ENCODE measurements at places on chromosomes 16 and 17.

- DNase-seq: no peak
Measured at GRCh38 chr17:72205357-72205756, 84.5 kb downstream of the SOX9 start.

DNA sequence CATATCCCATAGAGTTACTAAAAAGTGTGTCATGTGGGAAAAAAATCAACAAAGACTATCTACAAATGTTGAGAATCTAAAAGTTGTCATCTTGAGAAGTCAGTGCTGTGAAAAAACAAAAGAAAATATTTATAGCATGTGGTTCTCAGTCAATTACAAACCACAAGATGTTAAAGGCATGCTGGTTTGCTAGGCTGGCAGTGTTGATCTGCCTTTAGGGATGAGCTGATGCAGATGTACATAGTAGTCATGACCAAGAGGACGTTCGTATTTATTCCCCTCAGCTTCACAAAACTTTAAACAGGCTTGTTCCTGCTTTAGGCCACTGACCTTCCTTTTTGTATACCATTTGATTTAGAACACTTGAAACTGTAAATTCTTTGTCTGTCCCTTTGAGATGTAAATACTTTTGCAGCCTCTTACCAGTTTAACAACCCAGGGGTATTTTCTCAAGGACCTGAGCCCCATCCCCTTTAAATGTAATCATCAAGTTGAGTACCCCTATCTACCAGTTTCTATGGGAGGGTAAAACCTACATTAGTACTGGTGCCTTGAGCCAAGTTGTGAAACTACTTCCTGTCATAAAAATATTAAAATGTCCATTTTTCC is 446.6 kb downstream of the KCNJ18 start:
- no peak for DNase-seq

GRCh38 chr17:44900894-44901293 is 1.6 kb upstream of the EFTUD2 start:
- no peak for DNase-seq

DNA sequence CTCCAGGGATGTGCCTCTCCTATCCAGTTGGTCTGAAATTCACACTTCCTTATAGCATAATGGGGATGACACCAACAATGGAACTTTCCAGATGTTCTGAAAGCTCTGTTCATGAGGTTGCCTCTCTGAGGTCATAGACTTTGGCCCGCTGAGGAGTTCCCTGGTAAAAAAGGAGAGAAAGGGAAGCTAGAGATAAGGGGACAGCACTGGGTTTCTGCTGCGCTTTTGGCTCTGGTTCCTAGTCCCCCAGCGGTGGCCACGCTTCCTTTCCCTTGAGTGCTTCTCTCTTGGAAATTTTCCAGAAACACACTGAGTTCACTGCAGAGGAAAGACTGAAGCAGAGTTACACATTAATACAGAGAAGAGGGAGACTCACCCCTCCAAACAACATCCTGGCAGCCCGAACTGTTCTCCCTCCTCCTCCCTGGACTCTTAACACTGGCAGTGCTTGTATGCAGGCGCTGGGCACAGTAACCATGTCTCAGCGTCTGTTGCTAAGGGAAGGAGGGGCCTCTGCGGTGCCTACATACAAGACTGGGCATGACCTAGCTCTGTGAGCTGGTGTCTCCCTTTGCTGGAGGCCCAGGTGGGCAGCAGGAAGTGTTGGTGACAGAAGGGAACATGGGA is at the start of gene DNAH3:
DNAH3 (minus strand) TSS at position 472 of the 627 bp plus-strand sequence. CDS start 527 bp downstream, outside the sequence.
- DNase-seq: no peak

GRCh38 chr17:79438058-79438457 is 172.8 kb downstream of the RBFOX3 start:
- DNase-seq: no peak

- DNase-seq: no peak
Measured at GRCh38 chr17:63116967-63117830, 151.2 kb downstream of the TANC2 start.

Data from stimulated activated CD8-positive, alpha-beta memory T cell treated with anti-CD3 and anti-CD28 coated beads, Interleukin-15, amount 100 ng/mL, for 48 hours (primary cell).